Left renal cortex interstitium (tissue), 4 donors: ENCODE measurements at places on chromosomes 11 and 22.

DNA sequence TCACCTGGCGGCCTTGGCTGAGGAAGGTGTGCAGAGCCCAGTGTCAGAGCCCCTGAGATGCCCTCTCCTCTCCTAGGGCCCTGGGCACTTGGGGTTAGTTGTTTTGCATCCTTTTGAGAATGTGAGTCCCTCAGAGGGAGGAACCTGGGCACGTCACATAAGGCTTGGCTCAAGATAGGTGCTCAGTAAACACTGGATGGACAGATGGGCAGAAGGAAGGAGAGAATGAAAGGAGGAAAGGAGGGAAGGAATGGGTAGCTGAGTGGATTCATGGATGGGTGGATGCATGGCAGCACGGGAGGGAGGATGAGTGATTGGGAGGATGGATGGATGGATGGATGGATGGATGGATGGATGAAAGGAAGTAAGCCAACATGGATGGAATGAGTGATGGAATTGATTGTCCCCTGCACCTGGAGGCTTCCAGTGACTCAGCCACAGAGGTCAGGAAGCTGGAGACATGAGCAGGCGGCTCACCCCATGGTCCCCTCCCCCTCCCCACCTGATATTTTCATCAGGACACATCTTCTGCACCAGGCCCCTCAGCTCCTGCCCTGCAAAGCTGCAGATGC, 62.2 kb downstream of the IGLL1 start:
- no peak for DNase-seq

DNA sequence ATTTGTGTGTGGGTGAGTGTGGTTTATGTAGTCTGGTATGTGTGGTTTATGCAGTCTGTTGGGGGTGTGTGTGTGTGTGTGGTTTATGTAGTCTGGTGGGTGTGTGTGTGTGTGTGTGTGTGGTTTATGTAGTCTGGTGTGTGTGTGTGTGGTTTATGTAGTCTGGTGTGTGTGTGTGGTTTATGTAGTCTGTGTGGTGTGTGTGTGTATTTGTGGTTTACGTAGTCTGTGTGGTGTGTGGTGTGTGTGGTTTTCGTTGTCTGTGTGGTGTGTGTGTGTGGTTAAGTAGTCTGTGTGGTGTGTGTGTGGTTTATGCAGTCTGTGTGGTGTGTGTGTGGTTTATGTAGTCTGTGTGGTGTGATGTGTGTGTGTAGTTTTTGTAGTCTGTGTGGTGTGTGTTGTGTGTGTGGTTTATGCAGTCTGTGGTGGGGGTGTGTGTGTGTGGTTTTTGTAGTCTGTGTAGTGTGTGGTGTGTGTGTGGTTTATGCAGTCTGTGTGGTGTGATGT, 26.2 kb upstream of the PARVG start:
- DNase-seq = no peak

DNA sequence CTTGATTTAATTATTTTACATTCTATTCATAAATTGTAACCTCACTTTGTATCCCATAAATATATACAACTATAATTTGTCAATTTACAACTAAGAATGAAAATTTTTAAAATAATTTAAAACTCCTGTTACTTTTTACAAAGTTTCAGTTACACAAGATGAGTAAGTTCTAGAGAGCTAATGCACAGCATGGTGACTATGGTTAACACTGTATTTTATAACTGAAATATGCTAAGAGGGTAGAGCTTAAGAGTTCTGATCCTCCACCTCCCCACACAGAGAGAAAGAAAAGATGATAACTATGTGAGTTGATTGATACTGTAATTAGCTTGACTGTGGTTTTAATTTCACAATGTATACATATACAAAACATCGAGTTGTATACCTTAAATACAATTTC, 412.5 kb upstream of the DDI1 start:
- no peak for DNase-seq

- DNase-seq = no peak
Measured at GRCh38 chr11:73284106-73284505, 12.0 kb downstream of the P2RY6 start.

DNA sequence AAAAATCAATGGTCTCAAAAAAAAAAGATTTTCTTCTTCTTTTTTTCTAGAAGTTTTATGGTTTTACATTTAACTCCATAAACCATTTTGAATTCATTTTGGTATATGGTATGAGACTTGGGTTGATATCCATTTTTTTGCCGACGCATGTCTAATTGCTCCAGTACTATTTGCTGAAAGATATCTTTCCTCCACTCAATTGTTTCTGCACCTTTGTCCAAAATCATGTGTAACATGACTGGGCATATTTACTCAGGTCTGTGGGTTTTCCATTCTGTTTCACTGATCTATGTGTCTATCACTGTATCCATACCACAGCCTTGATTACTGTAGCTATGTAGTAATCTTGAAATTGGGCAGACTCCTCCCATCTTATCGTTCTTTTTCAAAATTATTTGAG, 15.6 kb upstream of the SCARF2 start:
- DNase-seq = no peak

DNA sequence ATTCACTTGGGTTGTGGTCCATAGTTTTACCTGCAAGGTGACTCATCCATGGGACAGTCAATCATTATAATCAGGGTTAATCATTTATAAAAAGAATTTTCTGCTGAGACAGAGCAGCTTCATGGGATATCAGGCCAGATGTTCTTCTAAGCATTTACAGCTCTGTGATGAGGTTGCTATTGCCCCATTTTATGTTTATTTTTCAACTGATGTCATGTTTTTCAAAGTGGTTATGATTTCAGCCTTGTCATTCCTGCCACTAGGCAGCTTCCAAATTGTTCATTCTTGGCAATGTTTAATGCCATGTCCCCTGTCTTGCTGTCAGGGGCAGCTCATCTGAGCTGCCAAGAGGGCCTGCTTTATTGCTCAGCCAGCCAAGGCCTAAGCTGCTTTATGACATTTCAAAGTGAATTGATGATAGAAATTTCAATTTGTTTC, 35.9 kb upstream of the ZBED5 start:
- no peak for DNase-seq

GRCh38 chr11:70826541-70827335, 425.6 kb downstream of the SHANK2 start:
- DNase-seq = no peak

- no peak for DNase-seq
Measured at GRCh38 chr11:88348870-88349269, 11.3 kb upstream of the CTSC start.

GRCh38 chr22:47573141-47573540, 810.7 kb downstream of the TBC1D22A start:
- DNase-seq = no peak

GRCh38 chr11:76551400-76551799, 106.6 kb downstream of the EMSY start:
- no peak for DNase-seq

- no peak for DNase-seq
Measured at GRCh38 chr11:1227551-1228100, 4.8 kb downstream of the MUC5B start.

GRCh38 chr11:44539971-44540370, 25.5 kb upstream of the CD82 start:
- no peak for DNase-seq

DNA sequence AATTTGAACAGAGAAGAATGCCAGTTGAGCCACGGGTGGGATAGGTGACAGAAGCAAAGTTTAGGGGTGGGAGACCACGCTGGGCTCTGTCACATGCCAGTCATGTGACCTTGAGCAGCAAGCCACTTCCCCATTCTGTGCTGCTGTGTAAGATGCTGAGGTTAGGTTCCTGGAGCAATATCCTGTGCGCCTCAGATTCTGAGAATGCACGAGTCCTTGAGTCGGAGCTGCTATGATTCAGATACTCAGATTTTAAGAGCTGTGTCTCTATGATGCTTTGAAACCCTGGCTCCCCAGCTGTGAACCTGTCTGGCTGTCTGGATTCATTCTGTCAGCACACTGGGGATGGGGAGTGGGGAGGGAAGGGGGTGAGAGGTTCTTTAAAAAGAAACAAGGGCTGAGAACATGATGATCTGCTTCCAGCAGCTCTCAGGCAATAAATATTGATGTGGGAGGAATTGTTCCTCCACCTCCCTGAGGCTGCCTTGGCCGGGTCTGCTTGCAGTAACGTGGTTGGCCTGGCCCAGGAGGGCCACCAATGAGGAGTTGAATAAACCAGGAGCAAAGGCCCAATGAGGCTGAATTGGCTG, 24.0 kb downstream of the SLCO2B1 start:
- no peak for DNase-seq

GRCh38 chr11:57735619-57736298, 5.5 kb upstream of the SELENOH start:
- no peak for DNase-seq

GRCh38 chr22:40674274-40674673, 5.0 kb upstream of the MCHR1 start:
- no peak for DNase-seq

- DNase-seq = no peak
Measured at GRCh38 chr11:84740050-84740449, 887.1 kb downstream of the DLG2 start.

- DNase-seq = no peak
Measured at GRCh38 chr11:27447288-27448183, 25.1 kb downstream of the LGR4 start.

DNA sequence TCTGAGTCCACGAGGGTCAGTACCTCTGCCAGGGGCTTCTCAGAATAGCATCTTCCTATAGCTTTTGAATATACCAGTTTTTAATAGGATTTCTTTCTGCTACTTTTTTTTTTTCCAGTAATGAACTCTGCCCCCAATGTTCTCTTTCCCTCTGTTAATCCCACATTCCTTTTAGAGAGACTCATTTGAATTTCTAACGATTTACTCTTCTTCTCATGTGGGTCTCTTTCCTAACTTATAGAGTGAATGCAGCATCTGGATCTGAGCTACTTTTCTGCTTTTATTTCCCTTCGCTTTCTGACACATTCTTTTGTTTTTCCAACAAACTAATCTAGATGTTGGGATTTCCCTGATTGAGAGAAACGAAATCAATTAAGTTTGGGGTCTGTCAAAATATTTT, 71.4 kb downstream of the INSC start:
- no peak for DNase-seq

DNA sequence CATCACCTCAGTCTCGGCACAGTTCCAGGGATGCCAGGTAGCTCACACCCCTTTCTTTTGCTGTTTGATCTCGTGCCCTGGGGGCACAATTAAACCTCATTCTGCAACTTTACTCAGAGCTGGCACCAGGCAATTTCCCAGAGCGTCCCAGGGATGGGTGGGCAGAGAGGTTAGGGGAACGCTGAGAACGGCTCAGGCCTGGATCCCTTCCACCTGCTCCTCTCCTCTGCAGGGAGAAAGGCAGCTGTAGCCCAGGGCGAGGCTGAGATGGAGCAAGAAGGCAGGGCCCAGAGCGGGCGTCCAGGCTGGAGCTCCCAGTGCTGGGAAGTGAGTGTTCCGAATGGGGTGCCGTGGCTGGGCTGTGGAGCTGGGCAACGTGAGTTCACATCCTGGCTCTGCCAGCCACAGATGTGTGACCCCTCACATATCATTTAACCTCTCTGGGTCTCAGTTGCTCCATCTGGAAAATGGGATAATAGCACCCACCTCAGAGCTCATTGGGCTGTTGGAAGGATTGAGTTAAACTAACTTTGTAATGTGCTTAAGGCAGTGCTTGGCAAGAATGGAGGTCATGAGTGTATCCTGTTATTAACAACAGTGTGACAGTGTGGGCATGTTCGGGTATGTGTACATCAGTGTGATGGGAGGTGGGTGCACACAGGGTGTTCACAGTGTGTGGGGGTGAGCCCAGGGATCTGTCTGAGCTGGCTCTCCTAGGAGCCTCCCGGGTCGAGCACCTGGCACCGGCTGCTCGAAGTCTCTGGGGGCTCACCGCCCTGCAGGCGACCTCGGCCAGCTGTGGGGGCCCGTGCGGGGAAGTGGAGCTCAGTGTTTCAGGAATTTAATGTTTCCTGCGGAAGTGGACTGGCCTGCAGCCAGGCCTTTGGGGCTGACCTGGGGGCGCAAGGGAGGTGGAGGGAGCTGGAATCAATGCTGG, 15.5 kb downstream of the OTUB1 start:
- DNase-seq = no peak

DNA sequence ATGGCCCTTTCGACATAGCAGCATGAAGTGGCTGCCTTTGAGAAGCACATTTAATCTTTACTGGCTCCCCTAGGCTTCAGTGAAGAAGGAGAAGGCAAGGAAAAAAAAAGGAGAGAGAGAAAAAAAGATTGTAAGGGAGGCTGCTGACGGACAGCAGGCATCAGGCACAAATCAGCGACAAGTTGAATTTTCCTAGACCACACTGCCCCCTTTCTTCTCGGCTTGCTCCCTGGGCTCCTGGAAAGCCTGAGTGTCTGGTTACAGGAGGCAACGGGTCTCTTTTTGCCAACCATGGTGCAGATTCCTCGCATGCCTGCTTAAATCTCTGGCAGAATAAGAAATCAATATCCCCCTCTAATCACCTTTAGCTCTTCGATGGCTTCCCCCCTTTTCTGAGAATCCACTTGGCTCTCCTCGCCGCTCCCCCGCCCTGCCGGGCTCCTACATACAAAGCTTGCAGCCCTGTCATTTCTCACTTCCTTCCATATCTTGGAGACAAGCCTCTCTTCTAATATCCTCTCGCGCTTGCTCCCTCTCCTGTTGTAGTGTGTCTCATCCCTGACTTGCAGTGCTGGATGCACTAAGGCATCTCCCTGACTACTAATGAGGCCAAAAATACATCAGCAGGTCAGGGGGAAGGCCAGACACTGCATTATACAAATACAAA, 14.3 kb downstream of the BLID start:
- DNase-seq = no peak

DNA sequence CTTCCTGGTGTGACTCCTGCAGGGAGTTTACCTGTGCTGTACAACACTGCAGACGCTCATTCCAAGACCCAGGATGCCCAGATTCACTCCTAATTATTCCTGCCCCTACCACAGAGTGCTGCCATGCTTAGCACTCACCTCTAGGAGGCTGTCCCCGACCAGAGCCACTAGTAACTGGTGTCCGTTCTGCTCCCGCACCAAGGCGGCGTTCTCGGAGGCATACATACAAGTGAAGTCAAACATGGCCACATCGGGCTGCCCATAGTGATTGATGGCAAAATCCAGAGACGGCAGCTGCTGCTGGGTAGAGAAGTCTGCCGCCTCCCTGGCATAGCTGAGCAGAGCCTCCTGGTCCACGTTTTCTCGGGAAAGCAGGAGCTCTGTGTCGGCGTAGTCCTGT, 122.3 kb upstream of the BID start:
- no peak for DNase-seq

GRCh38 chr11:61057615-61058014, 44.7 kb upstream of the CD5 start:
- DNase-seq = no peak

- DNase-seq = no peak
Measured at GRCh38 chr11:115199481-115200069, 304.6 kb downstream of the CADM1 start.

DNA sequence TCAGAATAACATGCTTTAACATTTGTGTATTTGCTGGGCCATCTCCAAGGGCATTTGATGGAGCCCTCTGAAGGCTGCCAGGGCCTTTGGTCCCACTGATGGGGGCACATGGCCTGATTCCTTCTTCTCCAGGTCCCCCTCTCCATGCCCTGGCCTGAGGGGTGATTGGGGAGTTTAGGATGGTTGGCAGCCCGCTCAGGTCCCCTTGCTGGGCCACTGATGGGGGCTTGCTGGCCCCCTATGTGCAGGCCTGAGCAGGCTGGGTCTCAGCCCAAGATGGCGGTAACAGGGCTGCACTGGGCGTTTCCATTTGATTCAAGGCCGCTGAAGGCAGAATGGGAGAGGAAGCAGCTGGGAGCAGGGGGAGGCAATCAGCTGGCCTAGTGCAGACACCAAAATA, 113.7 kb upstream of the NECTIN1 start:
- DNase-seq = no peak
